ENCODE measurements at places on chromosomes 12 and 14. TPM values are rescaled to one million over a fixed set of nuclear protein-coding genes. Genes with fewer than 3 reads are reported as not detected.

Gene FOXN3
- 8.7 TPM for total RNA-seq

Gene ZBTB39
- 8.8 TPM for total RNA-seq

Gene MEG3
- total RNA-seq, result 0.69 TPM

Gene MAP1LC3B2
- total RNA-seq, result 0.97 TPM

Gene ADIPOR2
- 28.1 TPM for total RNA-seq

Gene ADCY6
- total RNA-seq, result 8.0 TPM

Gene PGF
- 0.92 TPM for total RNA-seq

Gene MYH6
- not detected for total RNA-seq

Gene HCAR2
- total RNA-seq, result 0.17 TPM

Gene CSRP2
- total RNA-seq, result 3.8 TPM

Gene KRT3
- not detected for total RNA-seq

Gene LRRC43
- total RNA-seq, result not detected

Gene WNT1
- not detected for total RNA-seq

Gene NEDD1
- total RNA-seq, result 141 TPM

Gene CCDC38
- total RNA-seq, result 0.89 TPM

Gene ZDHHC22
- not detected for total RNA-seq

Gene LRP1-AS
- not detected for total RNA-seq

Gene TSPAN8
- total RNA-seq, result 39.6 TPM

Gene GNB3
- total RNA-seq, result 1.5 TPM

Gene KLRB1
- total RNA-seq, result not detected

Gene RHEBL1
- 3.6 TPM for total RNA-seq

Gene B4GALNT3
- 1.4 TPM for total RNA-seq

Gene CMKLR1
- not detected for total RNA-seq

Gene TMEM132D
- total RNA-seq, result not detected

Gene OGFOD2
- total RNA-seq, result 21.4 TPM

Gene DAO
- not detected for total RNA-seq

Gene ZC3H10
- 4.8 TPM for total RNA-seq

Gene IFNG-AS1
- total RNA-seq, result not detected

Gene METTL3
- total RNA-seq, result 65.8 TPM

Gene PLEKHG3
- total RNA-seq, result 20.6 TPM

Gene ASPG
- 0.50 TPM for total RNA-seq

Gene RPGRIP1
- total RNA-seq, result 0.05 TPM

Gene ZBTB1
- 32.9 TPM for total RNA-seq

Gene KRT83
- total RNA-seq, result 1.4 TPM

Gene RDH12
- not detected for total RNA-seq
